Stimulated activated CD8-positive, alpha-beta memory T cell treated with anti-CD3 and anti-CD28 coated beads, Interleukin-4, amount 100 ng/mL, for 1 hour (primary cell): ENCODE measurements at places on chromosomes 2 and 18.

DNA sequence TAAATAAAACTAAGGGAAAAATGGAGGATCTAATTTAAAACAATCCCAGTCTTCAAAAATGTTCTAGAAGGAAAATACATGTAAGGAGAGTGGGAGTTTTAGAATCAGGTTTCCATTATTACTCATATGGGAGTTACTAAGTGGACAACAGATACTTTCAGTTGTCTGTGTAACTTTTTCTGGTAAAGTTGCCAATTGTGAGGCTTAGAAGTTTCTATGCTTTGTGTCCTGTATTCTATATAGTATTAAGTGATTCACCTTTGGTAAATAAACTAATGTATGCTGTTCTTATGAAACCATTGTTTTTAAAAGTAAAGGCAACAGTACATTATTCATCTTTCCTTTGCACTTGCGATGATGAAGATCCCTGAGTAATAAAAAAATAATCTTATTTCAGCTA is 274.9 kb downstream of the NR4A2 start:
- no peak for DNase-seq

GRCh38 chr2:233828546-233829192 is 25.7 kb downstream of the HJURP start:
- DNase-seq: no peak

GRCh38 chr18:75226286-75226955 is 15.8 kb downstream of the TSHZ1 start:
- DNase-seq: no peak

- DNase-seq: no peak
Measured at GRCh38 chr18:13175266-13175665, 43.3 kb upstream of the LDLRAD4 start.

DNA sequence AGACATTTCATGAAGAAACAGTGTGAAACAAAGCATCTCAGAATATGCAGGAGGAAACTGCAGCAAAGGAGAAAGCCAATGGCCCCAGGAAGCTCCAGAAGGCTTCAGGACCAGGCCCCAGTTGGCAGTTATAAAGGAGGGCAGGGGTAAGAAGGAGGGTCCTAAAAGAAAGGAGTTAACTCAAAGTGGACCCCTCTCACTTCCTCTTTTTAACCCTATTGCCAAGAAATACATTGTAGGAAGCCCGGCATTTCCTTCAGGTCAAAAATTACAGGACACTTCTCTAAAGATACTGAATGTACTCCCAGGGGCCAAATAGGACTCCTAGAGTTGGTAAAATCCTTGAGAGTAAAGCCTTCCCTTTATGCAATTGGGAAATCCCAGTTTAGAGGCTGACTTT is 77.1 kb upstream of the TGFA start:
- DNase-seq: no peak

DNA sequence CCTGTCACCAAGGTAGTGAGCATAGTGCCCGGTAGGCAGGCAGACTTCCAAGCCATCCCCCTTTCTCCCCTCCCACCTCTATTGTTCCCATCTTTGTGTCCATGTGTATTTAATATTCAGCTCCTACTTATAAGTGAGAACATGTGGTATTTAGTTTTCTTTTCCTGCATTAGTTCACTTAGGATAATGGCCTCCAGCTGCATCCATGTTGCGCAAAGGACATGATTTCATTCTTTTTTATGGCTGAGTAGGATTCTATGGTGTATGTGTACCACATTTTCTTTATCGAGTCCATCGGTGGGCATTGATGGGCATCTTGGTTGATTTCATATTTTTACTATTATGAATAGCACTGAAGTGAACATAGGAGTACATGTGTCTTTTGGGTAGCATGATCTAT is 35.3 kb downstream of the MMADHC start:
- no peak for DNase-seq

GRCh38 chr2:54726940-54727339 is 3.5 kb downstream of the EML6 start:
- DNase-seq: no peak

DNA sequence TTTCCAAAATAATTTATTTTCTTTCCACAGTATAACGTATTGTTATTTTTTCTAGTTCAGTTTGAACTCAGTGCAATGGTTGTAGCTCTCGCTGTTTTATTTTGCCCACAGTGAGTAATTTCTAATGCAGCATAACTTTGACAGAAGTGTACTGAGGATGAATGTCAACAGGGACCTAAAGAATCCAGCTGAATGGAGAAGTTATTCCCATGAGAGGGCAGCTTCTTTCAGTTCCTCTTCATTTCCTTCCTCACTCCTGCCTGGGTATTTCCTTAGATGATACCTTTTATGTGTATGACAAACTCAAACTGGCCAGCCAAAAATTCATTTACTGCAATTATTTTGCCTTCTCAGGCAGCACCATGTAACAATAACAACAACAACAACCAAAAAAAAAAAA is 1223.1 kb upstream of the ZEB2 start:
- DNase-seq: no peak

DNA sequence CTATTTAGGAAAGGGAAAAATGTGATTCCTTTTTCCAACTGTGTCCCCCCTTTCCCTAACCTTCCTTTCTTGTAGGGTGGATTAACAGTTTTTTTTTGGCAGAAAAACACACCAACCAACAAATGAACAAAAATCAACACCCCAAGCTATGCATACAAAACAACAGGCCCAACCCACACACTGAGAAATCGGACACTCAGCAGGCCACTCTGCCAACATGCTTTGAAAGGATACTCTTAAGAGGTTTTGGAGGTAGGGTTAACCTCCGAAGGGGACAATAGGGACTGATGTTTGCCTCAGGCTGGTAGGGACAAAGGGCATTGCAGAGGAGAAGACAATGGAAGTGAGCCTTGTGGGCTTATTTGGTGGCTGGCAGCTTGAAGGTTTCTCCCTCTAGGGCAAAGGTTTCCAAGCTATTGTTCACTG is 33.1 kb upstream of the POLE4 start:
- no peak for DNase-seq

- no peak for DNase-seq
Measured at GRCh38 chr18:59047321-59048047, 92.2 kb upstream of the SEC11C start.

GRCh38 chr2:7758073-7758759 is 841.0 kb downstream of the RNF144A start:
- DNase-seq: no peak

DNA sequence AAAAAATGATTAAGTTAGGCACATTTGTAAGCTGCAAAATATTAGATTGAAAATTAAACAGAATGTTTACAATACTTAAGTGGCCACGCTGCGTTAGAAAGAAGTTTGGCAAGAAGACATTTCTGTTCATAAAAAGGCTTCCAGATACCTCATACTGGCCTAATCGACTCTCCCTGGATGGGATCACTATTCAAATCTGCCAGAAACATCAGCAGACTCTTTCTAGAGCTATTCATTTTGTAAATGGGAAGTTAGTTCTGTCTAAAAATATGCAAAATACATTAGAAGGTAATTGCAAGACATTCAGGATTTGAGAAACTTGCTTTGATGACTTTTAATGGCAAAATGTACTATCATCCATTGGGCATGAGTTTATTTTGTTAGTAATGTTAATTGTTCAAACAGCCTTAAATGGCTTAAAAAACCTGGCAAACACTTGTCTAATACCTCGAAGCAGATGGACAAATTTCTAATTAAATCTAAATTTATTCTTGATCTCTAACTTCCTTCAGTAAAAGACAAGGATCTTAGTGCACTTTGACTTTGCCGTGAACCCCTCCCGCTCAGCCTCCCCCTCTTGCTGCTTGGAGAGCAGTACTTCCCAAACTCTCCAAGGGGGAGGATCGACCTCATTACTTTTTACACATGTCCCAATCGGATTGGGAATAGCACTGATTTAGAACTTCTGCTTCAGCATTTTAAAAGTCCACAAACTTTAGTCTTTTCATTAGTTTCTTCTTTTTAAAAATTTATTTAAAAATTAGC is 103.5 kb downstream of the SMIM21 start:
- DNase-seq: no peak

DNA sequence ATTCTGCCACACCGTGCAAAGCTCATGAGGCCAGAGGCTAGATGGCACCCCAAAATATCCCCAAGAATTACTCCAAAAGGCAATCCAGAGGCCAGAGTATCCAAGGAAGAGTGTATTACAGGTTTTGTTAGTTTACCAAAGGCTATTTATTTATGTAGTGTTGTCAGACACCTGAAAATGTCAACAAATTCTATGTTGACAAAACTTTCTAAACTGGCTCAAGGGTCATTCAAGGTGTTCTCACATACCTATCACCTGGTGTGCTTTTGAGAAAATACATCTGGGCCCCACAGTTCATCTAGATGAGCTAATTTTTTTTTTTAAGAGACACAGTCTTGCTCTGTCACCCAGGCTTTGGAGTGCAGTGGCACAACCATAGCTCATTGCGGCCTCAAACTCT is 12.4 kb upstream of the DTNB start:
- no peak for DNase-seq

GRCh38 chr18:46821856-46822711 is 65.2 kb upstream of the ST8SIA5 start:
- no peak for DNase-seq

DNA sequence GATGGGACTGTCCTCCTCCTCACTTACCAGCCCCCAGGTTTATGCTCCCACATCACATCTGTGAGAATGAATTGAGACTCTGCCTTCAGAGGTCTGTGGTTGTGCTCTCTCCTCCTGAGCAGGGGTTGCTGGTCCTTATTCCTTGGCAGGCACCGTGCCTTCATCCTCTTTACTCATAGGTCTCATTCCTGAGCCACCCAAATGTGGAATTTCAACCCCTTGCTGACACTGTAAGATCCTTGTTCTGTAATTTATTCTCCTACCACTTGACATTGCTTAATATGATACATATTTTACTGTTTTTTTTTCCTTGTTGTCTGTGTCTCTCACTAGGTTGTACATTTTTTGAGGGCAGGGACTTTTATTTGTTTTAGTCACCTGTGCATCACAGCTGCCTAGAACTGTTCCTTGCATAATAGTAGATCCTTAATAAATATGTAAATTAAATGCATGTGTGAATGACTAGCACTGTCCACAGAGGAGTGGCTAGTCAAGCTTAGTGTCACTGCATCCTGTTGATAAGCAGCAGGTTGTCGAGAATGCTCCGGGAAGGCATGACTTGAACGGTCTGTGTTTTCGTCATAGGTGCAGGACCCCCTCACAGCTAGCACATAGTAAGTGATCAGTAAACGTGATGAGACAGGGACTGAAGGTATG is 180.6 kb downstream of the ZNF407 start:
- no peak for DNase-seq

DNA sequence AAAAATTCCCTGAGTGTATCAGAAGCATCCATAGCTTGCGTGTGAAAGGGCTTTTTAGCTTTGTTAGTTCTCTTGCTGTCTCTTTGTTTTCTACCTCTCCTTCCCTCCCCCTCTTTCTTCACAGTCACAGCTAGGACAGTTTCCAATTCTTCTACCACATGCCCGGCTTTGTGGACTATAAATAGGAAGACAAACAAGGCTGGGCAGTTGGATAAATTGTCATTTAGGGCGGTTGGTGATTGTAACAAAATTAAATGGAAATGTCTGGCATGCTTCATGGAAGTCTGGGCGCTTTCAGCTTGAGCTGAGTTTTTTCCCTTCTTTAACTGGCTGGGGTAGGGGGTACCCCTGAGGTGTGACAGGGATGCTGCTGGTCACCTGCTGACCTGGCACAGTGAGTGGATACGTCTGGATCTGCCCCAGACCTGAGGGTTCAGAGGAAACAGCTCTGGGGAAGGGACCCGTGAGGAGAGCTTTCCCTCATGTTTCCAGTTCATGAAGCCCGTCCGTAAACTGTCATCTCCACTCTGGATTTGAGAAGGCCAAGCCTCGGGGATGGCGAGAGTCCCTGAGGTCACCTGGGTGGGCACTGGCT is 29.0 kb upstream of the GIGYF2 start:
- DNase-seq: no peak

DNA sequence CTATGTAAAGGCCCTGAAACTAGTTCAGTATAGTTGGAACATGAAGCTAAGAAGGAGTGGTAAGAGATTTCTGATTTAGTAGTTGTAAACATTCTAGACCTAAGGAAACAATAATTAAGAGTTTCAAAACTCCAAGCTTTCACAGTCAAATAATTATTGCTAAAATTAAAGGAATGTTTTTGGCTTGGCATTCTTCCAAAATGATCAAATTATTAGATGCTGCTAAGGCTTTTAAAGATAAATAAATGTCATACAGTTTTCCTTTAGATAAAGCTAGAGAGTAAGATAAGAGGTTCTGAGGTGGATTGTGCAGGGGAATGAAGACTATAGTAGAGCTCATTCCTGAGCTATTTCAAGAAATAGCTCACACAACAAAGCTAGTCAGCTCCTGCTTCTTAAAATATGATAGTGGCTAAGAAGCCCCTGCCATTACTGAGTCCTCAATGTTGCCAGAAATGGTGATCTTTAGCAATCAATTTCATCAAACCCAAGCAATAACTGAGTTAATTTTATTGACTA is 45.3 kb downstream of the ZC3H15 start:
- DNase-seq: no peak

DNA sequence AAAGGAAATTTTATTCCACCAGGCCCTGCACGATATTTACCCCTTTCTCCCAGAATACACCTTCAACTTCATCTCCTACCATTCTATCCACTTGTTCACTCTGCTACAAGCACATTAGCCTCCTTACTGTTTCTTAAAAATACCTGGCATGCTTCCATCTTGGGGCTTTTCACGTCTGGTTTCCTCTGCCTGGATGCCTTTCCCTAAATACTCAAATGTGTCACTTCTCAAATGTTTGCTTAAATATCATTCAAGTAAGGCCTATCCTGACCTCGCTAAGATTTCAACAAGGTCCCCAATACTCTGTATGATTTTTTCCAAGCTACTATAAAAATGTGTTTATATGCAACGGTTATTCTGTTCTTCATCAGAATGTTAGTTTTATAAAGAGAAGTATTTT is 433.0 kb upstream of the CHAC2 start:
- no peak for DNase-seq

- no peak for DNase-seq
Measured at GRCh38 chr2:219252570-219252899, 508 bp upstream of the TUBA4B start.

DNA sequence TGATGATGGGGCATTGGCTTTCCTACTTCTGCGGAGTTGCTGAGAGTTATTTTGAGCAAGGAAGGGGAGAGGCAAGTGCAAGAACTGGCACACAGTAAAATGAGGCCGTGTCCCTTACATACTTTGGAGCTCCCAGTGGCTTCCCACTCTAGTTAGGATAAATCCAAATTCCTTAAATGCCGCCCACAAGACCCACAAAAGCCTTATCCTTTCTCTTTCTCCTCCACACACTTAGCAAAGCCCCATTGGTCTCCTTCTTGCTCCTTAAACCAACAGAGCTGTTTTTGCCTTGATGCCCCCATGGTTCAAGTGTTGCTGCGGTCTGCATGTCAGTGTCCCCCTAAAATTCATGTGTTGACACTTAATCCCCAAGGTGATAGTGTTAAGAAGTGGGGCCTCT is 24.3 kb downstream of the TMEM247 start:
- no peak for DNase-seq

GRCh38 chr2:177842243-177842642 is 230.3 kb downstream of the PDE11A start:
- DNase-seq: no peak

GRCh38 chr2:44866152-44866551 is 75.3 kb upstream of the SIX3 start:
- no peak for DNase-seq

GRCh38 chr2:196586511-196586991 is 53.0 kb upstream of the CCDC150 start:
- no peak for DNase-seq

GRCh38 chr18:79765491-79766245 is 32.1 kb upstream of the KCNG2 start:
- no peak for DNase-seq

- DNase-seq: no peak
Measured at GRCh38 chr2:1727796-1728474, 16.4 kb downstream of the PXDN start.

GRCh38 chr2:9690252-9690651 is 59.5 kb upstream of the YWHAQ start:
- no peak for DNase-seq
